Stimulated activated CD8-positive, alpha-beta memory T cell treated with anti-CD3 and anti-CD28 coated beads, Interleukin-7, amount 100 ng/mL, for 1 hour (primary cell): ENCODE measurements at places on chromosomes 7 and 10.
A peak's percentile ranks its signal among the peaks of the same experiment; 100 is the strongest.

GRCh38 chr7:24948739-24949138 lies 31.2 kb downstream of the OSBPL3 start:
- no peak for DNase-seq

- DNase-seq, result peak; percentile 2
These were observed 151.0 kb downstream of the CHN2 start for GRCh38 chr7:29345590-29345989.

GRCh38 chr7:33591490-33591889 lies 313.8 kb upstream of the BMPER start:
- no peak for DNase-seq

GRCh38 chr7:36192877-36193276 lies 39.8 kb downstream of the EEPD1 start:
- DNase-seq, result no peak

- DNase-seq, result no peak
These were observed 55.2 kb downstream of the NRP1 start for GRCh38 chr10:33279276-33279675.

DNA sequence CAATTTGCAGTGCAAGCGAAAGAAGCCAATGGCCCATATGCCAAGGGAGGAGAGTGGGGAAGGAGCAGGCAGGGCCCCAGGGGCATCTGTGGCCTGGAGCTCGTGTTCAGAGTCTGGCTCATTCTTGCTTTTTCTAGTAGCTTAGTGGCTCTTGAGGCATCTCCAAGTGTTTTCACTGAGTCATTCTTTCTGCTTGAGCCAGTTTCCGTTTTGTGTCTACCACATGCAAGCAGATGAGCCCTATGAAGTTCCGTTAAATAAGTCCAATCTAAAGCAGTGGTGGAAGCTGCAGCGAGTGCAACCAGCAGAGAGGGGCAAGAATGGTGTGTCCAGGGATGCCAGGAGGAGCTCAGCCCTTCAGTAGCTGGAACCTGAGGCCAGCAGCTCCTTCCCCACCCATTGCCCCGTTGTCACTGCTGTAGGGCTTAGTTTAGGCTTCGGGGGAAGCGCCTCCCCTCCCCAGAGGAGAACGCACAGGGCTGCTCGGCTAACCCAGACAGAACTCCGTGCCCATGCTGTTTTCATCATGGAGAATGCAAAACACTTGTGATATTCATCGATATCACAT lies 57.4 kb upstream of the EBF3 start:
- no peak for DNase-seq

GRCh38 chr7:127690806-127691205 lies 38.8 kb downstream of the SND1 start:
- no peak for DNase-seq

DNA sequence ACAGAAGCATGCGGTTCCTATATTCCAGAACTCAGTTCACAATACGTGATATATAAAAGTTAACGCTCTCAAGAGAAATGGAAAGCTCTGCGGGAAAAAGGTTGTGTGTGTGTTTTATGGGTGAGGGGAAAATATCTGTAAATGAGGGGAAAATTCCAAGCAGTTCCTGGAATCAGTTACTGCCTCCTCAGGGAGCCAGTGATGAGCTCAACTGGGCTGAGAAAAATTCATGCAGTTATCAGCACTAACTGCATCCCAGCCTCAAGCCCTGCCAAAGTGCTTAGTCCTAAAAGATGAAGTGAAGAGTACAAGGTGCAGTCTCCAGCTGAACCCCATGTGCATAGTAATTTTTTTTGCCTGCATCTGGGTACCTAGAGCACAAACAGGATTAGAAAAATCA lies 191.9 kb downstream of the CDK14 start:
- DNase-seq, result no peak

DNA sequence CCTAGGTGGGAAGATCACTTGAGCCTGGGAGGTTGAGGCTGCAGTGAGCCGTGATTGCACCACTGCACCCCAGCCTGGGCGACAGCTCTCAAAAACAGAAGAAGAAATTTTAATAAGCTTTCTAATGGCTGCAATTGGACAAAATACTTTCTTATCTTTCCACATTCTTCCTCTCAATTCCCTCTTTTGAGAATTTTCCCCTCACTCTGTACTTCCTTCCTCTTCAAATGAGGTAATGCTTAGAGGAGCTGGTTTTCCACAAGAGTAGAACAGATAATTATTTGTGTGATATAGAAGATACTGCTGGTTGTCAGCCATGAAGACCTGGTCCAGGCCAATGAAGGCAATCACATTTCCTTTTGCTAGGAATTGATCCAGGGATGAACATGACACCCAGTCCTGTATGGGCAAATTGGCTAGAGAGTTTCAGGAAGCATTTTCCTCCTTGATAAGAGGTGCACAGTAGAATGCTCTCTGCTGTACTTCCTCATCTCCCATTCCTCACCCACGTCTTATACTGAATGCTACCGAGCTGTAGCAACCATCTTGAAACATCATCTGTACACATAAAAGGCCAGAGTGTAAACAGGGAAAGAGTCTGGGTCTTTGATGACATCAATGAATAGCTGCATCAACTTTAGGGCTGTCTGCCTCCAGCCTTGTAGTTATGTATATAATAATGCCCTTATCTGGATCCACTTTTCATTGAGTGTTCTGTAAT lies 103.9 kb downstream of the CDK6 start:
- no peak for DNase-seq

DNA sequence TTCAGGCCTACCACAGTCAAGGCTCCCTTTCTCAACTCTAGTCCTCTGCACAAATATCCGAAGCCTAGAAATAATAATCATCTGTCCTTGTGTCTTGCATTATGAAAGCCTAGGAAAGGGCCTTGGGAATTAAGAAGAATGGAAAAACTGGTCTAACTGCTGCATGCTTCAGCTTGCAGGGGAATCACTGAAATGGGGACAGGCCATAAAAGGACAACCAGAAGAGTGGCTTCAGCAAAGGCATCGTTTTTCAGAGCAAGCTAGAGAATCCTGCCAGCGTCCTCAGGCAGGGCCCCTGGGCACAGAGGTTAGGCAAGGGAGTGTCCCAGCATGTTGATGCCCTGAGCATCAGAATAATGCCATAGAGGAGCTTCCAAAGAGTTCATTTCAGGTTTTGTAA lies 13.2 kb downstream of the ERVW-1 start:
- no peak for DNase-seq

DNA sequence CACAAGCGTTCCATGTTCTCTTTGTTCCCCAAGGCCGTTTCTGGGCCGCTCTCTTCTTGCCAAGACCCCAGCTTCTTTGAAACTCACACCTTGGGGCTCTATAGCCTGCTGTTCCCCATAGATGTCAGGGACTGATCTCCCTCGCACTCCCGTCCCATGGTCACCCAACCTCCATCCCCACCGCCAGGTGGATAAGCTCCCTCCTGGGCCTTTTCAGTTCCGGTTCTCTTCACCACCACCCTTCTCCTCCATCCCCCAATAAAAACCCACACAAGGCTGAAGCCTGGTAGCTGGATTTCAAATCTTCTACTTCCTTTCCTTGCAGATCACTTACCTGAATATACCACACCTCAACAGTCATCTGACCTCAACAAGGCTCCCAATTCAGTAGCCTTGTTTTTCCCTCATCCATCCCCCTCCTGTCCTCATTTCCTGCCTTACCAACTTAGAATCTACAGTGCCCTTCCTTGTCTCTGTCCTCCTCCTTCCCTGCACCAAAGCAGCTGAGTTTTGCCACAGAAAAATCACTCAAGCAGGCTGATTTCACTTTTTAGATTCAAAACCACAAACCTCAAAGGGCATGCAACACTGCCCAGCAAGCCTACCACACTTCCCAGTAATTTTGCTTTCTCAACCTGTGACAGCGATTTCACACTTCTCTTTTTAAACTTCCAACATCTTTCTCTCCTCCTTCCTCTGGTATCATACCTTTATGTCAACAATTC lies 7.7 kb downstream of the SLC37A3 start:
- DNase-seq, result no peak

GRCh38 chr7:111094419-111094818 lies 3.5 kb downstream of the LRRN3 start:
- DNase-seq, result no peak

- no peak for DNase-seq
These were observed 27.1 kb downstream of the LRRC20 start for GRCh38 chr10:70355051-70356021.

DNA sequence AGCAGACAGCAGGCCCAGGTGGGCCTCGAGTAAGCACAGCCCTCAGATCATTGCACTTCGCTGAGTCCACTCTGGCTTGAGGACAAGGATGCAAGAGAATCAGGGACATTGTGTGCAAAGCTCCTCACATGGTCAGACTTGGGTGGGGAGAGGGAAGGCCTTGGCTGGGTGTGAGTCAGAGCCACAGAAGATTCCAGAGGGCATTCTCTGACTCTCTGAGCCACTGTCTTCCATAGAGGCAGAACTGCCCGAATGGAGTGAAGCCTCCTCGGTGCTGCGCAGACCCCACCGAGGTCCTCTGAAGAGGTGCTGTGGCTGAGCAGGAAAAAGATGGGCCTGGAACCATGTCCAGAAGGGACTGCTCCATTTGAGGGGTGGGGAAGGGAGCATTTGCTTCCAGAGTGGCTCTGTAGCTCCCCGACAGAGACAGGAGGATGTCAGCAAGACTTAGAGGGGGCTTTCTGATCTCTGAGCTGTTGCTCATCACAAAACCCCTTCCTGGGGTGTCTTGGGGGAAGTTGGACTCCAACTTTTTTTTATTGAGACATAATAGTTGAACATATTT lies 120.8 kb downstream of the PTPN20 start:
- no peak for DNase-seq

GRCh38 chr10:110007161-110007700 lies 553 bp upstream of the ADD3 start:
- DNase-seq, result peak; percentile 15

DNA sequence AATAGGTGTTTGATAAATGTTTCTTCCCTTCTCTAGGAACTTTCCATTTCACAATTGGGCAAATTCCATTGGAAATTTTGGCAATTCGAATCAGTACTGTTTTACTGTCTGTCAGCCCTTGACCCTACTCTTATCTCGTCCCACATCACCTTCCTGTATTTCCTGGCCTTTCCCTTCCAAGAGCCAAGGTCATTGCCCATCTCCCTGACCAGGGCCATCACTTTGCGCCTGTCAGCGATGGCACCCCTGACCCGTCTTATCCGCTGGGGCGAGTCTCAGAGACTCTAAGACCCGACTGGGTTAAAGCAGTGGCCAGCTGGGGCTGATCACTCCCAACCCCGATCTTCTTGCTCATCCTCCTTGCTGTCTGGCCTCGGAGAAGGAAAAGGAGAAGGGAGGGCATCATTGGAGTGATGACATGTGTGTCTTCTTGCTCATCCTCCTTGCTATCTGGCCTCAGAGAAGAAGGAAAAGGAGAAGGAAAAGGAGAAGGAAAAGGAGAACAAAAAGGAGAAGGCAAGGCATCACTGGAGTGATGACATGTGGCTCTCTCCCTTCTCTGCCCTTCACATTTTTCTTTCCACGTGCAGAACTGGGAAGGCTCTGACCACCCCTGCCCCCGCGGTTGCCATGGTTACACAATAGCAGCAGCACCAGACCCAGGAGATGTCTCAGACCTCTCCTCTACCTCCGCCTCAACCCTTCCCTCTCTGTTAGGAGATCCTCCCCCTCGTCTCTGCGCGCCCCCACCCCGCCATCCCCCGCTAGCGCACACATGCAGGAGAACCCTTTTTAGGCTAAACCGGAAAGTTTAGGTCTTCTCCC lies 2.0 kb downstream of the SEMA3D start:
- DNase-seq, result no peak

GRCh38 chr7:26704786-26705185 lies 159.6 kb downstream of the SKAP2 start:
- DNase-seq, result no peak

- no peak for DNase-seq
These were observed 195.6 kb downstream of the ELFN1 start for GRCh38 chr7:1865571-1866255.

GRCh38 chr7:15094989-15095388 lies 192.4 kb upstream of the DGKB start:
- no peak for DNase-seq

DNA sequence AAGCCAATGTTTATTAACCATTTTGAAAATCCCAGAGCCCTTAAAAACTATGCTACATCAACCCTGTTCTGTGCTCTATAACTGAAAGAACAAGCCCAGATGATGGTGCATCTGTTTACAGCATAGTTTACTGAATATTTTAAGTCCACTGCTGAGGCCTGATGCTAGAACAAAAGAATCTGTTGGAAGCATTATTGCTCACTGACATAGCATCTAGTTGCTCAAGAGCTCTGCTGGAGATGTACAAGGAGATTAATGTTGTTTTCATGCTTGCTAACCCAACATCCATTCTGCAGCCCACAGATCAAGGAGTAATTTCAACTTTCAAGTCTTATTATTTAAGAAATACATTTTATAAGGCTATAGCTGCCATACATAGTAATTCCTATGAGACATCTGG lies 181.3 kb upstream of the FEZF1 start:
- DNase-seq, result no peak

GRCh38 chr10:127003032-127003685 lies 97.9 kb downstream of the DOCK1 start:
- no peak for DNase-seq

GRCh38 chr10:98404571-98405359 lies 10.2 kb downstream of the PYROXD2 start:
- no peak for DNase-seq

DNA sequence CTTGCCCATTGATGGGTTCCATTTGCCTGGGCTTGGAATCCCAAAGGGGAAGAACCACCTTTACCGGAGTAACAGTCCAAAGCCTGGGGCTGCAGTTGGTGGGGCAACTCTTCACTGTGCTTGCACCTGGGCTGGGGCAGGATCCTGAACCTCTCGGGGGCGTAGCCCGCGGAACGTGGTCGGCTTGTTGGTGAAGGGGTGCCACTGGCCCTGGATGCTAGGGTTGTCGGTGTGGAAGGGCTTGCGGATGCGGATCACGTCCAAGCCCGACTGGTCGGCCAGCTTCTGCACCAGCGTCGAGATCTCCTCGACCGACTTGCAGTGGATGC lies 710 bp downstream of the MRPL43 start:
- no peak for DNase-seq

GRCh38 chr7:30800785-30801252 lies 29.6 kb downstream of the MINDY4 start:
- no peak for DNase-seq

DNA sequence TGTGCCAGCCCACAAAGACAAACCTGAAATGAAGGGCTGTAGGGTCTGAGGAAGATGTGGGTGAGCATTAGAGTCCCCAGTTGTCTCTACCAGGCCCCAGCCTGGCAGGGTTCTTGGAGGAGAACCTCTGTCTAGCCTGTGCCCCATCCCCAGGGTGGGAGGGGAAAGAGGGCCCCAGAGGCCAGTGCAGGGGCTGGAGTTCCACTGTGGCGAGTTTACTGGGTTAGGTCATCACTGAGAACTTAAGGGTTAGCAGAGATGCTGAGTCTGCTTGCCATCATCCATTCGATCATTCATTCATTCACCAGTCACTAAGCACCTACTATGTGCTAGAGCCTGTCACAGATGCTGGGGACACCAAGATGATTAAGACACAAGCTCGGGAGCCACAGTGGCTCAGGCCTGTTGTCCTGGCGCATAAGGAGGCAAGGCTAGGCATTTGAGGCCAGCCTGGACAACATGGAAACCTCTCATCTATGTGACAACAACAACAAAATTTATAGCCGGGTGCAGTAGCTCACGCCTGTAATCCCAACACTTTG lies 2.6 kb downstream of the ANKRD2 start:
- no peak for DNase-seq

- no peak for DNase-seq
These were observed 51.0 kb upstream of the MSMB start for GRCh38 chr10:46096909-46097575.

GRCh38 chr10:77544617-77545016 lies 93.0 kb downstream of the KCNMA1 start:
- no peak for DNase-seq

GRCh38 chr10:44193567-44194220 lies 191.2 kb downstream of the CXCL12 start:
- no peak for DNase-seq

GRCh38 chr7:26664274-26664673 lies 200.1 kb downstream of the SKAP2 start:
- no peak for DNase-seq
